ENCODE measurements at places on chromosomes 3 and 15.

DNA sequence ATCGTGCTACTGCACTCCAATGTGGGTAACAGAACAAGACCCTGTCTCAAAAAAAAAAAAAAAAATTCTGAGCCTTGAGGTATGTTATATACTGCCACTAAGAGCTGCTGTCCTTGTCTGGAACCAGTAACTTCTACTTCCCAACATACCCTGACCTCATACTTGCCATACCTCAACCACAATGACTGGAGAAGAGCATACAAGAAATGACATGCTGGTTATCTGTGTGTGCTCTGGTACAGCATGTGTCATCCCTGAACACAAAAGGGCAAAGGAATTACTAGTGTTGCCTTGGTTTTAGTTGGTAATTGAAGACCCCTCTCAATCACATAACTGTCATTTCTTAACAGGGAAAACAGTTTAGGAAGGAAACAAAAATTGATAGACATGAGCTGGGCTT lies 54.5 kb downstream of the MRPS25 start:
- DNase-seq, result no peak

DNA sequence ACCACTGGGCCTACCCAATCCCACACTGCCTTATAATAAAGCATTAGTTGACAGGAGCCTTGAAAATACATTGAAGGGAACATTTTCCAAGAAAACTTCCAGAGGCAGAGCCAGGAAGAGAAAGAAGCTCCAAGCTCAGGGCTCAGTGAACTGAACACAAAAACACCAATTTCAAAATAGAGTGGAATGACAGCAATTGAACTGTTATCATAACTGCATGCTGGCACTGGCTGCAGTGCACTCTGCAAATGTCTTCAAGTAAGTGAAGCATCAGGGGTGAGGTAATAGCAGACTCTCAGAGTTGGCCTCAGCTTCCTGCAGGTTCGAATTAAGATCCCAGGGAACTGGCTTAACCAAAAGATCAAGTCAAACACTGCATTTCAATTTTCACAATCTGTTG lies 388.0 kb upstream of the WNT5A start:
- DNase-seq, result no peak

DNA sequence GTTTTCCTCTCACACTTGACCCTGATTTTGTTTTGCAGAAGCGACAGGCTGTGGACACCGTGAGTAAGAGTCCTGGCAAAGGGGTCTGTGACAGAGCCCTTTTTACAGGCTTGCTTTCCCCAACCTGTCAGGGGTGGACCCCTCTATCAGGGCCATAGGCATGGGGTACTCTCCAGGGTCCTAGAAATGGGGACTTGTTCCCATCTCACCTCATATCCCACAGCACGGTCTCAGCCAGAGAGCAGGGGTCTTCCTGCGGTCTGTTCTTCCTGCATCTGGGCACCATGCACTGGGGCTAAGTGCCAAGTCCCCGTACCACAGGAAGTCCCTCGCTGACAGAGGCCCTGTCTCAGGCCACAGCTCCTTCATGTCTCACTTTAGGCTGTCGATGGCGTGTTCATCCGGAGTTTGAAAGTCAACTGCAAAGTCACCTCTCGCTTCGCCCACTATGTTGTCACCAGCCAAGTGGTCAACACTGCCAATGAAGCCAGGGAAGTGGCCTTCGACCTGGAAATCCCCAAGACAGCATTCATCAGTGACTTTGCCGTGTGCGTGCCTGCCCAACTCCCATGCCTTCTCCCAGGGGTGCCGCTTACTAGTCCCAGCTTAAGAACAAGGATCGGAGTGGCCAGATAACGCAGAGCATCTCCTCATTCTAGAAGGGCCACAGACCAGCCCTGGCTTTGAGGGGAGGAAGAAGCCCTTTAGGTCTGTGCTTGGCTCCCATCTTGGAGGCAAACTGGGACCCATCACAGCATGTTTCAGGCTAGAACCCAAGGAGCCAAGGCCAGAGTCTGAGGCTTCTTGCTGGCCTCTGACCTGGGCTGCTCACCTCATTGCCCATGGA lies 783 bp downstream of the ITIH1 start:
- DNase-seq, result no peak

DNA sequence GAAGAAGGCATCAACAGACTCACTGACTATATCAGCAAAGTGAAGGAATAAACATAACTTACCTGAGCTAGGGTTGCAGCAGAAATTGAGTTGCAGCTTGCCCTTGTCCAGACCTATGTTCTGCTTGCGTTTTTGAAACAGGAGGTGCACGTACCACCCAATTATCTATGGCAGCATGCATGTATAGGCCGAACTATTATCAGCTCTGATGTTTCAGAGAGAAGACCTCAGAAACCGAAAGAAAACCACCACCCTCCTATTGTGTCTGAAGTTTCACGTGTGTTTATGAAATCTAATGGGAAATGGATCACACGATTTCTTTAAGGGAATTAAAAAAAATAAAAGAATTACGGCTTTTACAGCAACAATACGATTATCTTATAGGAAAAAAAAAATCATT lies 17.8 kb downstream of the LMOD3 start:
- DNase-seq, result no peak

GRCh38 chr3:77620009-77620408 lies 580.1 kb downstream of the ROBO2 start:
- no peak for DNase-seq

DNA sequence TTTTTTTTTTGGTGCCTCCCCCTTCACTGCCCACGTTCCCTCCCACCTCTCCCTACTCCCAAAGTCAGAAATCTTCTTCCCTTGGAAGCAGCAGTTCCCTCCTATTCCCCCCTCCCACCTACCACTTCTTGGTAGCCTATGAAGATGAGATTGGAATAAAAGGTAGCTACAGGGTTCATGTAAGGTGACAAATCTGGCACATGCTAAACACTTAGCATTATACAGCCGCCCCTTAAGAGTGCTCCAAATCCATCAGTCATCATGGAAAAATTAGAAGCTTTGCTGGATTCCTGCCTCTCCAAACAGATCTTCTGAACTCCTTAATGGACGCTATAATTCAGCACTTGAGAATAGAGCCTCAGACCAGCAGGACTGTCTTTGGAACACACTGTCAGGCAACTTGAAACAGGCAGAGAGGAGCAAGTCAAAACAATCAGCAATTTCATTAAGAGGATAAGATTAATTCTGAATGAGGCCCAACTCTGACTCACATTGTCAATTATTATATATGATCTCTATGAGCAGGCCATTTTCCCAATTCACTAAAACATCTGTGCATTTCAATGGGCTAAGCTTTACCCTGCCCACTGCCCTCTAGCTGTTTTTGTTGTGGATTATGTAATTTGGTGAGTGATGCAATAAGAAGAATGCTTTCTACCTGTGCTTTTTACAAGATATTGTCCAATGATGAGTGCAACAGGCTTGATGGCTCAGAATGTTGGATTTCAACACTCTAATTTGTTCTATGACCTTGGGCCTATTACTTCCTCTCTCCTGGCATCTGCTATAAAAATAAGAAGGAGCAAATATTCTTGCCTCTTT lies 34.6 kb upstream of the SPRED1 start:
- no peak for DNase-seq

- no peak for DNase-seq
Observed at GRCh38 chr3:124347418-124347817, 355.5 kb upstream of the ROPN1 start.

GRCh38 chr3:194328053-194328657 lies 23.0 kb downstream of the CPN2 start:
- DNase-seq, result no peak
